Stimulated activated CD4-positive, alpha-beta T cell treated with anti-CD3 and anti-CD28 coated beads, Interleukin-15, amount 100 ng/mL, for 48 hours (primary cell): ENCODE measurements at places on chromosomes 2 and 18.
A peak's percentile ranks its signal among the peaks of the same experiment; 100 is the strongest.

DNA sequence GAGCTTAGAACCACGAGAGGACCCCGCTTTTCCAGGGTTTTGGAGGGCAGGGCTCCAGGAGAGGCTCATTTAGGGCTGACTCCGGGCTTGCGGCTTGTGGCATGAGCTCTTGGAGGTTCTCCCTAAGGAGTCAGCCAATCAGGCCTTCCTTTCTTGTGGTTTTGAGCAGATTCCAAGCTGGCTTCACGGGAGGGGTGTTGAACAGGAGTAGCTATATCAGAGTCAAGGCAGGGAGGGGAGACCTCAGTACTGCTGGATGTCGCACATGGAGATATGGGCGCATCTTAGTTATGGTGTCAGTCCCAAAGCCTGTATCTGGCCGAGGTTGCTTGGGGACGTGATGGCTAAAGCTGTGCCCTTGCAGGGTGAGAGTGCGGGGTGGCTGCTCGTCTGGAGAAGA is 98.6 kb downstream of the AGAP1 start:
- no peak for DNase-seq

GRCh38 chr2:172011812-172012575 is 12.2 kb downstream of the METAP1D start:
- no peak for DNase-seq

GRCh38 chr2:57141269-57141668 is 905.3 kb upstream of the VRK2 start:
- DNase-seq: no peak

DNA sequence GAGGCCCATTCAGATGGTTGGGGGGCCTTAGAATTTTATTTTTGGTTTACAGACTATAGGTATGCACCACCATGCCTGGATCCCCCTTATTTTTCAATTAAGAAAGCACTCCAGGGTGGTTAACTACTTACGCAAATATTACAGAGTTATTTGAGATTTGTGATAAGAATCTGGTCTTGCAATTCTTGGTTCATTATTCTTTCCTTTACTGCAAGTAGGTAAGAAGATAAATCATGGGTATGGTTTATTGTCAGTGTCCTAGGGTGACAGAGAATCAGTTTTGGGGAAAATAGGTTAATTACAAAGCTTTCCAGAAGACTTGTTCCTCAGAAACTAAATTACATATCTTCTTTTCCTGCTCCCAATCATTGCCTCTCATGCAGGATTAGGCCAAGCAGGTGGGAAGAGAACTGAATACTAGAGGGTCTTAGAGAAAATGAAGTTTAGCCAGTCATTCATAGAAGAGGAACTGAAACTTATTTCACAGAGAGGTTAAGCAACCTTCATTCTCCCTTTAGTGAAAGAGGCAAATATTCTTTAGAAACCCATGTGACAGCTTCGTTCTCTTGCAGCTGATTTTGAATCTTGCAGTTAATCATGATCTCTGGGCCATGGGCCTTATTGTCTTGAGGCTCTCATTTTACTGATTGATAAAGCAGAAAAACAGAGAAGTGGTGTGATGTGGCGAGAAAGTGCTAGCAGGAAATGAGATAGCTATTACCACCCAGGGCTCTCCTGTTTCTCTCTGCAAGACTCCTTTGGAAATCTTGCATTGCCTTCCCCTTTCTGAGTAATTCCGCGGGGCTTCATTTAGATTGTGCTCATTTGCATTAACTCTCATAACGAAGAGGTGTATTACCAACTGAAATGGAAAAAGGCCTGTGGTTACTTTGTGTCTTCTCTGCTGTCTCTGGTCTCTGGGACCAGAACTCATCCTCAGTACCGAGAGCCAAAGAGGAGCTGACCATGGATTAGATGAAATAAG is 44.8 kb upstream of the ARHGAP25 start:
- DNase-seq: peak; percentile 17

DNA sequence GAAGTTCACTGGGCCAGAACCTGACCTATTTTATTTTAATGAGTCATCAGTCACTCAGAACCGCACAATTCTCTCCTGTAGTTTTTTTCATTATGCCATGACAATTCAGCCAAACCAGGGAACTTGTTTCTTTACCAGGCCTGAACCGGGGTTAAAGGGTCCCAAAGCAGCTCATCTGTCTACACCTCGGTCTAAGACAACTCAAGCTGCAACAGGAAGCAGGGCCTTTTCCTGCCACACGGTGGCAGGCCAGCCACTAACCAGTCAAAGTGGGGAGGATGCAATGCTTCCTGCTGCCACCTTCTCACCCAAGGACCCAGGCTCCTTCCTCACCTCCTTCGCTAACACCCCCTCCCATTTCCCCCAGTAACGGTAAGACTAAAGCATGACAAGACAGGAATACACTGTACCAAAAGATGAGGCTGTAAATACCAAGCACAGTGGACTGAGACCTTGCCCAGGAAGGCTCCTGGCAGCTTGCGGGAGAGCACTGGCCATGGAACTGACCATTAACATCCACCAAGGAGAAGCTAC is 56.7 kb upstream of the ACKR3 start:
- peak; percentile 50 for DNase-seq

- DNase-seq: no peak
These were observed 66.7 kb upstream of the TEX51 start for GRCh38 chr2:126832014-126832413.

DNA sequence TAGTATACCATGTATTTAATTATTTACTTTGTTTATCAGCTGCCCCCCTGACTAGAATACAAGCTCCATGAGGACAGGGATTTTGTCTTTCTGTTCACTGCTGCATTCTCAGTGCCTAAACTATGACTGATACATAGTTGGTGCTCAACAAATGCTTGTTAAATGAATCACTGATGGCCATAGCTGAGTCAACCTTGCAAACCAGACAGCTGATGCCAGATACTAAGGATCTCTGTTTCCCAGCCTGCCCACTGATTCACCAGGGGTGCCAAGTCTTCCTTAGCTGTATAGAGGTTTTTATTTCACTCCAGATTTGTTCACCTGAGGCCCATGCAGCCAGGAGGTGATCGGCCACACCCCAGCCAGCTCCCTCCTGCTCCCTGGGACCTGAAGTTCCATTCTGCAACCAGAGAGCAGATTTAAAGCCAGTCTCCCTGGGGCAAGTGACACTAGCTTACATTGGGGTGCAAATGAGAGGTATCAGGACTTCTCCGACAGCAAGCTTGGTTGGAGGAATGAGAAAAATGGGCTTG is 92.2 kb downstream of the C1QL2 start:
- DNase-seq: no peak

- no peak for DNase-seq
These were observed 92.3 kb downstream of the DIS3L2 start for GRCh38 chr2:232053777-232054176.

- DNase-seq: no peak
These were observed 16.5 kb downstream of the SDC1 start for GRCh38 chr2:20208476-20208859.

DNA sequence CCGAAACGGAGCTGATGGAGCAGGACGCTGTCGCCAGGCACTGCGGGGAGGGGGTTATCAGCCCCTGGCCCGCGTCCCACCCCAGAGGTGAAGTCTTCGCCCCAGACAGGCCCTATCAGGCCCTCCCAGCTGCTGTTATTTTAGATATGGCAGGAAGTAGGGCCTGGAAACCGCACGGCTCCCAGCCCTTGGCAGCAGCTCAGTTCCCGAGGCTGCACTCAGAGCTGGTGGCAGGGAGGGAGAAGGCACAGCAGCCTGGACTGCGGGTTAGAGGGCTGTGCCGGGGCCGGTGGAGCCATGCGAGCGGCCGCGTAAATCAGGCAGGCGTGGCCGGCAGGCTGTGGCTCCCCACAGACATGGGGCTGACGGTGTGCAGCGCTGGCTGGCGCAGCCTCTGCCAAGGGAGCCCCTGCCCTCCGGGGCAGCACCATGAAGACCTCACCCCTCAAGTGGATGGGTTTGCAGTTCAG is 111.4 kb downstream of the NFATC1 start:
- DNase-seq: no peak

DNA sequence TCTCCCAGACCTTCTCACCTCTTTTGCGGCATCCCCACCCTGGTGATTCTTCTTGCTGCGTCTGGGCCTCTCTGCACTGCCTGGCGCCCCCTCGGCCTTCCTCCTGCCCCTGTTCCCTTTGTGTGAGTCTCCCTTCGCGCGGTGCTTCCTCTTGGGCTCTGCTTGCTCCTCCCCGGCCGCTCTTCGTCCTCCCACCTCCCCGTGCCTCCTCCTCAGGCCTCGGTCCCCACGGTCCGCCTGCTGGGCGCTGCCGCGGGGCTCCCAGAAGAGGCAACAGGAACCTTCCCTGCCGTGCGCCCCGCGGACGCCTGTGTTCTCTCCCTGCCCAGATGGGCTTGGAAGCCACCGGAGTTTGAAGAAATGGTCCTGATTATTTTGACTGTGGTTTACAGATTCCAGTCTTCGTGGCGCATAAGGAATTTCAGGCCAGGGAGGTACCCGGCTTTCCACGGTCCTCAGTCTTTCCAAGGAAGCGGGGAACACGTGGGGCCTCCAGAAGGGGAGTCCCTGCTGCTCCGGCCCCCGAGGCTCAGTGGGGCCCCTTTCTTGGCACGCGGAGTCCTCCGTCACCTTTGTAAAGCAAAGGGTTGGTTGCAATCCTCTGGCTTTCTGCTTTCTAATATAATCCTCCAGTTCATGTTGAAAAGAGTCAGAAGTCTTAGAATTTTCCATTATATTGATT is 13.1 kb downstream of the RNU2-63P start:
- DNase-seq: no peak

- no peak for DNase-seq
These were observed 296.7 kb upstream of the KCNH7 start for GRCh38 chr2:163135256-163135655.

- DNase-seq: no peak
These were observed 1339.0 kb downstream of the LRP1B start for GRCh38 chr2:140791802-140792201.

DNA sequence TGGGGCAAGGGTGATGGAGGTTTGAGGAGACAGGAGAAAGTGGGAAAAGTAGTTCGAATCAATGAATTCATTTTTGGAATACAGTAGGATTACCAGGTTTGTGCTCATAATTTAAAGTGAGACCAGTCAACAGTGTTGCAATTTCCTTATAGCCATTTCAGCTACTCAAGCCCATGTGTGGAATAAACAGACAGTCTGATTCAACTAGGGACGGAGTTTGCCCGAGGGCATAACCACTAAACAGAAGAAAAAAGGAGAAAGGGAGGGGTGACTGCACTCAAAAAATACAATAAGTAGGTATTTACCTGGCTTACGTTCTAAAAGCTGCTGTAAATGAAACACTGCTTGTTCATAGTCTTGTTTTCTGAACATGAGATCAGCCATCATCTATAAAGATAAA is 55.2 kb downstream of the TTC21B start:
- DNase-seq: no peak

DNA sequence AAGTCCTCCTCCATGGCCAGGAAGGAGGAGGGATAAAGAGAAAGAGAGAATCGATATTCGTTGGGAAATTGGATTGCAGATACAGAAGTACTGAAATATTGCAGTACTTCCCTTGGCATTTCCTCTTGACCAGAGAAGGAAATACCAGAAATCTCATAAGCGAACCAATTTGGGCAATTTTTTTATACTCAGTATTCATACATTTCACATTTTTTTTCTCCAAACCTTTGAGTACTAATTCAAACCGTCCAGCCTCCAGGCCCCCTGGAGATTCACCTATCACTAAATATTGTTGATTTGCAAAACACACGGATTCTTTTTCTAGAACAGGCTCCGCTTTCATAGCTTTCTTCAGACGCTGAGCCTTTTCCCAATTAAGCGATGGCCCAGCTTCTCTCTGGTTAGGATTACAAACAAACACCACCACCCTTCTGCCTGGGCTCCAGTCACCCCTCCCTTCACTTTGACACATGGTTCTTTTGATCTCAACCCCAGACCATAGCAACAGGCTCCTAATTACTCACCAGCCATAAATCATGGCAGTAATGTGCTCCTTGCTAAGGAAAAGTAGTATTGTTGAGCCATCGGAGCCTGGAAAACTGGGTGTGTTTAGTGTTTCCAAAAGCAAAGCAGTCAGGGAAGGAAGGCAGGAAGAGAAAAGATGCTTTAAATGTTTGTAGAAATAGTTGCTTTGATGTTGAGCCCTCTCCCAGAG is 138.4 kb upstream of the CCDC68 start:
- DNase-seq: no peak

GRCh38 chr2:189287982-189288521 is 108.5 kb upstream of the COL5A2 start:
- no peak for DNase-seq

GRCh38 chr2:241776336-241777169 is at the start of gene GAL3ST2:
Gene GAL3ST2, plus strand, starts transcription at chr2:241776822. Its CDS starts 134 bp downstream, at chr2:241776956.
- no peak for DNase-seq

DNA sequence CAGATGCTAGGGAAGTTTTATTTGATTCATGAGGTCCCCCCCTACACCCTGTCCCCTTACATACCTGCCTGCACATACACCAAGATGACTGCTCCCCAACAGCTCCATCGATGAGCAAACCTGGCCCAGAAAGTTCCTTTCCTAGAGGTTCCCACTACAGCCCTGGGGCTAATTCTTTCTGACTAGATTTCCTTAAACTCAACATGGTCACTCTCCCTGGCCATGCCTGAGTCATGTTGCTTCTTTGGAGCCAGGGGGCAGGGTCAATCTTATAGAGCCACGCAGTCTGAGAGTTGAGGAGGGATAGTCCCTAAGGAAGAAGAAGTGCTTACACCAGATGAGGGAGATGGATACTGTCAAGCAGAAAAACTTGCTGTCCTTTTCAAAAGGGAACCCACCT is 67.7 kb upstream of the GLI2 start:
- DNase-seq: no peak

GRCh38 chr2:127950264-127950663 is 64.5 kb upstream of the AMMECR1L start:
- no peak for DNase-seq

DNA sequence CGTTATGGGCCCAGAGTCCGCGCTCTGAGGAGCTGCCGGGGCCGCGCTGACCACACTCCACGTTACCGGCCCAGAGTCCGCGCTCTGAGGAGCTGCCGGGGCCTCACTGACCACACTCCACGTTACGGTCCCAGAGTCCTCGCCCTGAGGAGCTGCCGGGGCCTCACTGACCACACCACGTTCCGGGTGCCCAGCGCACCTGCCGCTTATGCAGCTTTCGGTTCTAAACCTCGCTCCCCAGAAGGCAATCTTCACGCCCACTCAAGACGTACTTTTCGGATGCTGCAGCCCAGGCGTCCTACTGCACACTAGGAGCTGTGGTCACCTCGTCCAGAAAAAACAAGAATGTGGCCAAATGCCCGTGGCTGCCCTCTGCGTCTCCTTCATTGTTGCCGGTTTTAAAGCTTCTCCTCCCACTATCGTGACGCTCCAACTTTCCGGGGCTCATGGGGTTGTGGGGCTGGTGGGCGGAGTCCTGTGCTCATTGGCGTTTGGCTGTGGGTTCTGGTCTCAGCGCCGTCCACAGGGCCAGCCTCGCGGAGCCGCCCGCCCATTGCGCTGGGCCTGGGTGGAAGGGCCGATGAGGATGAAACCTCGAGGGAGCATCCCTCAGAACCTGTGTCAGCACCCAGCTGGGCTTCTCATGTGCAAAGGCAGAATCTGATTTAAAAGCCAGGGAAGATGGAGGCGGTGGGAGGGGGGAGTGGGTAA is 11.9 kb downstream of the KCNG2 start:
- DNase-seq: no peak

GRCh38 chr2:32902986-32903385 is 43.8 kb upstream of the LTBP1 start:
- DNase-seq: no peak
